ENCODE measurements at places on chromosomes 2 and 18.
A peak's percentile ranks its signal among the peaks of the same experiment; 100 is the strongest.

DNA sequence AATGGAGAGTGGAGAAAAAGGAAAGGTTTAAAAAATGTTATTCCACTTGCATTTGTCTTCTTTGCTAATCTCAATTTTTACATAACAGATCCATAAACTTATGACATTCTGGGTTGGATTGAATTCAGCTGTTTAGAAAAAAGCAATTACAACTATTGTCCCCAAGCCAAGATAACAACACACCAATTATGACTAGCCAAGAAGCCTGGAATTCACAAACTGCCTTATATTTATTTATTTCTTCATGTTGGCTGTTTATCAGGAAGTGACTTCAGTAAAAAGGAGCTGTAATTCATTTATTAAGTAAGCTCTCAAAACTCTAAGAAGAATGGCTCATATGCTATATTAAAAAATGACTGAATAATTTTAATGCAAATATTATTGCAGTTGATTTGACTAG is 137.4 kb downstream of the CALCRL start:
- DNase-seq: peak; percentile 74

DNA sequence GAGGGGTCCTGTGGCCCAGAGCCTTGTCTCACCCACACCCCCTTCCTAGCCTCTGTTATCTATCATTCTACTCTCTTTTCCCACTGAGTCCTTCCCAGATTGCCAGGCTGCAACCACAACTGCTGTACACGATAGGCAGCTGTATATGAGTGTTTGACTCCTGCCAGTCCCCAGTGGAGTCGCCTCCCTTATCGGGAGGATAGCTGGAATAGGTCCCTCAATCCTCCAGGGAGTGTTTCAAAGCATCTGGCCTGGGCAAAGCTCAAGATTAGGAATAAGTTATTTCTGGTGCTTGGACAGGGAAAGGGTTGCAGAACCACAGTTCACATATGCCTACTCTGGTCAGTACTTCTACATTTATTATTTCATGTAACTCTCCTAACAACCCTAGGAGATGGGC is 4.8 kb downstream of the MSGN1 start:
- no peak for DNase-seq

DNA sequence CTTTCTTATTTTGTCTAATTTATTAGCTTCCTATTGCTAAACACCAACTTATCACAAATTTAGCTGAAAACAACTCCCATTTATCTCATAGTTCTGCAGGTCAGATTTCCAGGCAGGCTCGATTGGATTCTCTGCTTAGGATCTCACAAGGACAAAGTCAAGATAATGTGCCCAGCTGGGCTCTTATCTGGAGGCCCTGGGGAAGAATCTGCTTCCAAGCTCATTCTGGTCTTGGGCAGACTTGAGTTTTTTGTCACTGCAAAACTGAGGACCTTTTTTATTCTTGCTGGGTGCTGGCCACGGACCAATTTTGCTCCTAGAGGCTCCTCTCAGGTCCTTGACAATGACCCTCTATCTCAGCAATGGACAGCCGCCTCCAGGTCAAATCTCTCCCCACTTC is 215.5 kb downstream of the TRIB2 start:
- DNase-seq: no peak

DNA sequence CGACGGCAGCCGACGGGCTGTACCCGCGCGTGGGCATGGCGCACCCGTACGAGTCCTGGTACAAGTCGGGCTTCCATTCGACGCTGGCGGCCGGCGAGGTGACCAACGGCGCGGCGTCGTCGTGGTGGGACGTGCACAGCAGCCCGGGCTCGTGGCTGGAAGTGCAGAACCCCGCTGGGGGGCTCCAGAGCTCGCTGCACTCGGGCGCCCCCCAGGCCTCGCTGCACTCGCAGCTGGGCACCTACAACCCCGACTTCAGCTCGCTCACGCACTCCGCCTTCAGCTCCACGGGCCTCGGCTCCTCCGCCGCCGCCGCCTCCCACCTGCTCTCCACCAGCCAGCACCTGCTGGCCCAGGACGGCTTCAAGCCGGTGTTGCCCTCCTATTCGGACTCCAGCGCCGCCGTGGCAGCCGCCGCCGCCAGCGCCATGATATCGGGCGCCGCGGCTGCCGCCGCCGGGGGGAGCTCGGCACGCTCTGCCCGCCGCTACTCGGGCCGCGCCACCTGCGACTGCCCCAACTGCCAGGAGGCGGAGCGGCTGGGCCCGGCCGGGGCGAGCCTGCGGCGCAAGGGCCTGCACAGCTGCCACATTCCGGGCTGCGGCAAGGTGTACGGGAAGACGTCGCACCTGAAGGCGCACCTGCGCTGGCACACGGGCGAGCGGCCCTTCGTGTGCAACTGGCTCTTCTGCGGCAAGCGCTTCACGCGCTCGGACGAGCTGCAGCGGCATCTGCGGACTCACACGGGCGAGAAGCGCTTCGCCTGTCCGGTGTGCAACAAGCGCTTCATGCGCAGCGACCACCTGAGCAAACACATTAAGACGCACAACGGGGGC is 2.0 kb downstream of the SP9 start:
- DNase-seq: no peak

DNA sequence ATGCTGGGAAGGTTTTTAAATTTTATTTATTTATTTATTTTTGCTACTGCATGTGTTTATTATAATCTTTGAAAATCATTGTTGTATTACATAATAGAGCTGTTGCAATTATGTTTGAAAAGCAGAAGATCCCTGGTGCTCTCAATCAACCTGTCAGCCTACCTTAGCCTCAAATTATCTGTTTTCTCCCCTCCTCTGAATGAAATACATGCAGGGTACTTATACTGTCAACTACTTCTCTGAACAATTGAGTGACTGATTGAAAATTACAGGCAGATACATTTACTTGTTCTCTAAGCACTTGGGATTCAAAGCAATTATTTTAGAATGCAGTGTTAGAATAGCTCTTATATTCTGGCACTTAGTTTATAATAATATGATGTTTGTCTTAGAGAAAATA is 8.1 kb downstream of the KYNU start:
- no peak for DNase-seq

DNA sequence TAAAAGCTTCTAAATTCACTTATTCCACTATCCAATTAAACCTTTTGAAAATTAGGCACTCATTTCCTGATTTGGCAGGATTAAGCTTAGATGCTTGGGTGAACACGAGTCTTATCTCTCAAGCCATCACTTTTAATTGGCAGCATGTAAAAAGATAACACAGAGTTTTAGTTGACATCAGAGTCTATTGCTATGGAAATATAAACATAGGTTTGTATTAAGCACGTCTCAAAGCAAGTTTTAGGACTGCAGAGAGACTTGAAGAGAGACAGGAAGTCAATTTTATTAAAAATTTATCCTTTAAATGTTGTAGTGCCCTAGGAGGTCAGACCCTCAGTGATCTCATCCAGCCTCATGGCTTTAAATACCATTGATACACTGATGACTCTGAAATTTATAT is 5.6 kb downstream of the RBKS start:
- no peak for DNase-seq

DNA sequence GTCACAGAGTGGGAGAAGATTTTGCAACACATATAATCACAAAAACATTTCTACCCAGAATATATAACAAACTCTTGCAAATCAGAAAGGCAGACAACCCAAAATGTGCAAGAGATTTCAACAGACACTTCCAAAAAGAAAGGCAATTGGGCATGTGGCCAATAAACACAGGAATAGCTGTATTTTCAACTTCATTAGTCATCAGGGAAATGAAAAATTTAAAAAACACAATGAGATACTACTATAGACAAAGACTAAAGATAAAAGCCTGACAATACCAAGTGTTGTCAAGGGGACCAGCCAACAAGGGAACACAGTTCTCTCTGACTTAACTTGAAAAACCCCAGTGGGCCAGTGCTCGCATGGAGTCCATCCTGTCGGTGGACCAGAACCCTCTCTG is 40.5 kb downstream of the MTHFD2 start:
- DNase-seq: peak; percentile 90

DNA sequence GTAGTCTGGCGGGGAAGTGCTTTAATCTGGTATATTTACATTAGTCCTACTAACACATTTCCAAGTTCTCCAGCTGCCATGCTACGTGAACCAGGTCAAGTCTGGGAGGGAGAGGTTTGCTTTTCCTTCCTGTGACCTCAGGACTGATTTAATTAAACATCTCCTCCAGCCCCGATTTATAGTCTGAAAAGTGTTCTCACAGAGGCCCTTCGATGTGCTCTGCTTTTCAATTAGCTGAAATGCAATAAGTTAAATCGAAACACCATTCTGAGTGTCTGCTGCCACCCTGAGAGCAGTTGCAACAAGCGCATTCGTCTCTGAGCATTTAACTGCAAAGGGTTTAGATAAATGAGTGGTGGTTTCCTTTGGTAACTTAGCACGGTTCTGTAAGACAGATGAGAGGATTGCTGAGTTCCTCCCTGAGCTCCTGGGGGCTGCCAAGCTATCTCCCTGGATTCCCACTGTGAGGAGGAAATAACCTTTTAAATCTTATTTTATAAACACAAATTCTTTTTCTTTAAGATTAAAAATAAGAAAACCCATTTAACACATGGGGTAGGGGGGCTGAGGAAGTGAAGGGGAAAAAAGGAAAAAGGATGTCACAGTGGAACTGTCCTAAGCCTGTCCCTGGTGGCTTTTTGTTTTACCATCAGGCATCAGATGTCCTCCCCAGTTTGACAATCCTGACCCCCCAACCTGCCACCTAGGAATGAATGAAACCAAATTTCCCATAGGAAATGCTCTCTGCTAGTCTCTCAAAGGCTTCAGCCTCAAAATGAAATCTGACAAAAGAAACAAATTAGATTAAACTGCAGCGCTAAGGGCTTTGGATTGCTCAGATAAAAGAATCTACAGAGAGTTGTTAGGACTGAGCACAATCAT is 56.5 kb upstream of the CREB1 start:
- DNase-seq: peak; percentile 92

- no peak for DNase-seq
Measured at GRCh38 chr2:169344736-169345485, 17.4 kb downstream of the LRP2 start.

- DNase-seq: no peak
Measured at GRCh38 chr2:3141696-3142095, 235.9 kb downstream of the EIPR1 start.

DNA sequence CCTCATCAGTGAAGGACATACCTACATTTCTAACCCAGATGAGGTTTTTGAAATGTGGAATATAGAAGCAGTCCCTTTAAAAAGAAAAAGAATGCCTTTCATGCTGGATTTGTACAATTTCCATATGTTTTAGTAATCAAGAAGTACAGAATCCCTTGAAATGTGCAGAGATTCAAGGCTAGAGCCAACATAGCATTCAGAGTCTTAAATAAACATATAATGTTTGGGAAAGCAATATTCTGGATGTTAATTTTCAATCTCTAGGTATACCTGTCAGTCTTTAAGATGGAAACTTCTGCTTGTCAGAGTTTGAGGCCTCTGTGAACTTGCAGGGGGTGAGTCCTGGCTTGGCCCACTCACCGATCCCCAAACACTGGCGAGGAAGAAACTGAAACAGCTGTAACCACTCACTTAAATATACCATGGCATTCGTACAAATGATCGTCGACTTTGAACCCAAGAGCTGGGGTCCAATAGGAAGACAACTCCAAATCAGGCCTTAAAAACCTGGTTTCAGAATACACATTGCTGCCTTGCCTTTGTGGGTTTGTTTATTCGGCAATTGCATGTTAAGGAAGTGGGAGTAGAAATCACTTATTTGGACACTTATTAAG is 132.8 kb upstream of the NCK2 start:
- DNase-seq: peak; percentile 12

- no peak for DNase-seq
Measured at GRCh38 chr2:120526047-120526562, 180.2 kb downstream of the INHBB start.

- no peak for DNase-seq
Measured at GRCh38 chr2:239835056-239835455, 190.1 kb downstream of the NDUFA10 start.
